ENCODE measurements at places on chromosomes 13 and 19.

DNA sequence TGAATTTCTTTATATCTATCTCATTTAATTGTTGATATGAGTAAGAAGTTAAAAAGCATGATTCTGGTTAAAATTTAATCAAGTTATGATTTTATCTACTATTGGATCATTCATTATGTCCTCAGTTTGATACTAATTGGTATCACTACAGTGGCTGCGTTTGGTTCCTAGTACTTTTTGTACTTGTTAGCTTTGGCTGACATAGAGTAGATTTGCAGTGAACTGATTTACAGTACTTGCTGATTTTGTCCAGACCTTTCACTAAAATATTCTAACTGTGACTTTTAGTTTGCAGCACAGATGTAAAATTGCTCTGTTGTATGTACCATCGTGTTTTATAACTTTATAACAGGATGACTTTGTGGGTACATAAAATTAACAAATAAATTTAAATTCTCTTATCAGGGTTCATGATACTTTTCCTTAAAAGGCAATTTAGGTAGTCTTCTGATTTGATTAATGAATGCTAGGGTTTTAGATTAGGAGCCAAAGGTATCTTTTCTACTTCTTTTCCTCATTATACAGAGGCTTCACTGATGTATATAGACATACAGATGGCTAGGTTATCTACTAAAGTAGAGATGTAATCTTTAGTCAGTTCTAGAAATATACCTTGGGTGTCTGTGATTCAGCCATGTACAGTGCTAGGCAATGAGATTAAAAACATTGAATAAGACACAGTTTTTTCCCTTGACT, 8.7 kb downstream of the UCHL3 start:
- DNase-seq: no peak

GRCh38 chr19:2355168-2356035, 4.7 kb upstream of the TMPRSS9 start:
- DNase-seq: no peak

GRCh38 chr13:58018865-58019264, 387.3 kb downstream of the PCDH17 start:
- no peak for DNase-seq

GRCh38 chr19:16365300-16365996, 40.8 kb downstream of the KLF2 start:
- peak; percentile 17 for DNase-seq

- no peak for DNase-seq
These were observed 5.1 kb downstream of the ZNF816 start for GRCh38 chr19:52957591-52957990.

DNA sequence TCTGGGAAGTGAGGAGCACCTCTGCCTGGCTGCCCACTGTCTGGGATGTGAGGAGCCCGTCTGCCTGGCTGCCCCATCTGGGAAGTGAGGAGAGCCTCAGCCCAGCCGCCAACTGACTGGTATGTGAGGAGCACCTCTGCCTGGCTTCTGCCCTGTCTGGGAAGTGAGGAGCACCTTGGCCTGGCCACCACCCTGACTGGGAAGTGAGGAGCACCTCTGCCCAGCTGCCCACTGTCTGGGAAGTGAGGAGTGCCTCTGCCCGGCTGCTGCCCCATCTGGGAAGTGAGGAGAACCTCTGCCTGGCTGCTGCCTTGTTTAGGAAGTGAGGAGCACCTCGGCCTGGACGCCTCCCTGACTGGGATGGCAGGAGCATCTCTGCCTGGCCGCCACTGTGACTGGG, 64.8 kb downstream of the ZNF708 start:
- no peak for DNase-seq

- DNase-seq: no peak
These were observed 403.9 kb downstream of the NDFIP2 start for GRCh38 chr13:79884890-79885289.

- DNase-seq: no peak
These were observed 69.1 kb upstream of the POSTN start for GRCh38 chr13:37667702-37668101.

- DNase-seq: no peak
These were observed 11.0 kb downstream of the ZSCAN18 start for GRCh38 chr19:58086825-58087710.

DNA sequence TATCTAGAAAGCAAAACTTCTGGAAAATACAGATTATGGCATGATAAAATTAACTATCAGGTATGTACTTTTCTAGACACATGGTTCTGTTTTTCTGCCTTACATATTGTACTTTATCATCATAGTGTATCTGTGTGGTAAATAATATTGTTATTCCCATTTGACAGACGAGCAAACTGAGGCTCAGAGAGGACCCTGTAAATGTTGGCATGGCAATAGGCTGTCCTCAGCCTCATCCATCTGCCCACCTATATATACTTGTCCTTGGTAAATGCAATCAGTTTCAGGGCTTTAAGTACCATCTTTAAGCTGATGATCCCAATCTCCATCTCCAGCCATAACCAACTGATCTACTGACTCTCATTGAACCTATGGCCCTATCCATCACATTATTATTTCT, 178.0 kb downstream of the DCT start:
- no peak for DNase-seq

- DNase-seq: no peak
These were observed 6.9 kb upstream of the FBXL3 start for GRCh38 chr13:77033717-77034302.

GRCh38 chr13:27789495-27790303, 2.6 kb upstream of the GSX1 start:
- no peak for DNase-seq

GRCh38 chr13:113091211-113091771, 14.3 kb upstream of the F7 start:
- peak; percentile 22 for DNase-seq

DNA sequence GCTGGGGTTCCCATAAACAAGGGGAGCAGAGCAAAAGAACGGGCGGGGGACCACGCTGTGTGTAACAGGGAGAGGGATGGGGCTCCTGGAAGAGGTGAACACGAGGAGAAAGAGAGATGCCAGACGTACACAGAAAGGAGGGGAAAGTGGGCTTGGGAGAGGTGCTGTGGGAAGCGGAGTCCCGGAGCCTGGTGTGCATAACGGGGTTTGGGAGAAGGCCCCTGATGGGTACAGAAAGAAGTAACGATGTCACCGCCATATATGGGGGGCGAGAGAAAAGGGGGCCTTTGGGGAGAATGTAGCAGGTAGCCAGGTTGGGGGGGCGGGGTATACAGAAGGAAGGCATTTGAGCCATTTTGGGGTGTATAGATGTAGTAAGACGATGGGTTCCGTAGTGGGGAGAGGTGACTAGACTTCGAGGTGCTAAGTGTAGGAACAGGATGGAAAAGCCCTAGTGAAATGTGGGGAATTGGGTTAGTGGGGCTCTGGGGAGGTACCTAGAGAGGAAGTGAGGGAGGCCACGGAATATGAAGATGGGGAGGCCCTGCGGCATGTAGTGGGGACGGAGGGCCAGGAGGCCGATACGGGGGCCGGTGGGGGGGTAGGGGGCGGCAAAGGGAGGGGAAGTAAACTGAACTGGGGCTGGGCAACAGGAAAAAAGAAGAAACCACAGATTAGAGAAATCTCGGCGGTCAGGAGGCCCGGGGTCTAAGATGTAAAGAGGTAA, 787 bp downstream of the ZNF580 start:
- peak; percentile 11 for DNase-seq

GRCh38 chr13:104170980-104171555, 1104.9 kb upstream of the SLC10A2 start:
- no peak for DNase-seq

DNA sequence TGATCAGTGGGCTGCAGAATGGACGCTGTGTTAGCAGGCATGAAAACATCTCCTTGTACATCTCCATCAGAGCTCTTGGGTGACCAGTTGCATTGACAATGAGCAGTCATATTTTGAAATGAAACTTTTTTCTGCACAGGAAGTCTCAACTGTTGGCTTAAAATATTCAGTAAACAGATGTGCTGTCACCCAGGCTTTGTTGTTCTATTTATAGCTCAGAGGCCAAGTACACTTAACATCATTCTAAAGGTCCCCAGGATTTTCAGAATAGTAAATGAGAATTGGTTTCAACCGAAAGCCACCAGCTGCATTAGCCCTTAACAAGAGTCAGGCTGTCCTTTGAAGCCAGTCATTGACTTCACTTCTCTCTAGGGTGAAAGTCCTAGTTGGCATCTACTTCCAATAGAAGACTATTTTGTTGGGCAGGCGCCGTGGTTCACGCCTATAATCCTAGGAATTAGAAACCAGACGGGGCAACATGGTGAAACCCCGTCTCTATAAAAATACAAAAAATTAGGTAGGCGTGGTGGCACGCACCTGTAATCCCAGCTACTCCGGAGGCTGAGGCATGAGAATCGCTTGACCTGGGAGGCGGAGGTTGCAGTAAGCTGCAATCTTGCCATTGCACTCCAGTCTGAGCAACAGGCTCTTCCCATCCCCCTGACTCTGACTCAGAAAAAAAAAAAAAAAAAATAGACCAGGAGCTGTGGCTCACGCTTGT, 7.9 kb upstream of the PDE4A start:
- DNase-seq: no peak

DNA sequence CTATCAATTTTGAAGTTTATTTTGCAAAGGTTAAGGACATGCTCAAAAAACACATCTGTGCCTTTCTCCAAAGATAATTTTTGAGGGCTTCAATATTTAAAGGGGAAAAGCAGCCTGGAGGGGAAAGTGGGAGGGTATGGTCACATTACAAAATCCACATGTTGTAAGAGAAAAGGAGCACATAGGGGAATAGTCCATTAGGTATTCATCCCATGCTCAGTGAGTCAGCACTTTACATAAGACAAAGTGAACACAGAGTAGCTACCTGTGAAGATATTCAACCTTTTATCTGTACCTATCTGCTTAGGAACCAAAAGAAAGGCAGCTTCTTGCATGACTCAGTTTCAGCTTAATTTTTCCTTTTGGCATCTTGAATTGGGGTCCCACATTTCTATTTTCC, 932.0 kb downstream of the SLITRK6 start:
- no peak for DNase-seq

- DNase-seq: no peak
These were observed 23.5 kb downstream of the URI1 start for GRCh38 chr19:29965492-29965891.

- no peak for DNase-seq
These were observed 31.4 kb downstream of the DNAJC3 start for GRCh38 chr13:95708391-95708774.

DNA sequence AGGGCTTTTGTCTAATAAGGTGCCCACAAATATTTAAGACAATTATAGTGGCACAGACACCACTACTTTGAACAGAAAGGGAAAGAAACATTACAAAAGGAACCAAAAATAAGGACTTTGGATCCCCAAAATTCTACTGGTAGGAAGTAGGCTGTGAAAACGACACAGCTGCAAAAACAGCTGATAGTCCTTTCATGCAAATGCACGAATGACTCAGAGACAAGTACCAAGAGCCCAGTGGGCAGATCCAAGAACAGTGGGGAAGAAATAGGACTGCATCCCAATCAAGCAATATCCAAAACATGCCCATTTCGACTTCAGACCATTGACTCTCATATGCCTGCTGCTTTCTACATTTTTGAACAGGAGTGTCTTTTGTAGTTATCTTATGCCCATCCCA, 269.4 kb upstream of the NBEA start:
- no peak for DNase-seq

DNA sequence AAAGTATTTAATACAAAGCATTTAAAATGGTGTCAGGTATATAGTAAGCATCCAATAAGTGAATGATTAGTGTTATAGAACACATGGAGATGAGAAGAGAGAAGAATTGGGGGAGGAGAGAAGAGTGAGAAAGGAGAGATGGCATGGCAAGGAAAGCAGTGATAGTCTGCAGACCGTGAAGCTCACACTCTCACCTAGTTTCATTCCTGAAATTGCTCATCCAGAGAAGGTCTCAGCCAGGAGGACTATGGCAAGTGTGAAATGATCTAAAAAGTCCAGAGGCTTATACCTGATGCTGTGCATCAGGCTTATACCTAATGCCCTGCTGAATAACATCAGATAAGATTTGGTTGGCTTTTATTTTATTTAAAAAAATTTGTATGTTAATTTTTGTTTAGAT, 351.6 kb upstream of the KLF12 start:
- DNase-seq: no peak

DNA sequence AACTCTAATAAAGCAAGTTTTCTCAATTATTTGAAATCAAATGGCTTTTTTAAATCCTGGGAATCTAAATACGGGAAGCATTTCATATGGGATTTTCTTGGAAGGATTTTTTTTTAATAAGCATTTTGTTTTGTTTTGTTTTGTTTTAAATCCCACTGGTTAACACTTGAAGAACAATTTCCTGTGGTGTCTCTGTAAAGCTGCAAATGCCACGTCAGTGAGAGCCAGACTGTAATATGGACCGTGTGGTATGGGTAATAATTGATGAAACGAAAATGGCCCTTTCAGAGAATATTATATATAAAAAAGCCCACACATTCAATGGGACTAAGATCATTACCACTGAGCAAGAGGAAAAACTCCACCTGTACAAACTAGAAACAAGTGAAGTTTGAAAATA, 33.9 kb upstream of the MIR17HG start:
- no peak for DNase-seq

- DNase-seq: no peak
These were observed 185.3 kb upstream of the MIR17HG start for GRCh38 chr13:91162180-91162579.

- DNase-seq: no peak
These were observed 47.5 kb downstream of the SPATA13 start for GRCh38 chr13:24207841-24208667.

- DNase-seq: no peak
These were observed 2.6 kb upstream of the TUBA3C start for GRCh38 chr13:19184176-19184575.

DNA sequence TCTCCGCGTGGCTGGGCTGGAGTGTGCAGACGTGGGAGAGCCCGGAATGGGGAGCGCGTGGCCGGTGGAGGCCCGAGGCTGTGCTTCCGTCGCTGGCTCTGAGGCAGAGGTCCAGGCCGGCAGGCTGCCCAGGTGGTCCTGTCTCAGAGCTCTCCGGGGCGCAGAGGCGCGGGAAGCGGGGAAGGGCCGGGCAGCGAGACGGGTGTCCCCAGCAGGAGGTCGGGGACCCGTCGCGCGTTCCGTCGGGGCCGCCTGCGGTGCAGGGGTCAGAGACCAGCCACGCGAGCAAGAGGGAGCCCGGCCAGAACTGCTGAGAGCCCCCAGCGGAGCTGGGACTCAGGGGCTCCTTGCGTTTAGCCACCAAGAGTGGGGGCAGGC, 1.3 kb upstream of the C1QTNF9 start:
- DNase-seq: peak; percentile 39

DNA sequence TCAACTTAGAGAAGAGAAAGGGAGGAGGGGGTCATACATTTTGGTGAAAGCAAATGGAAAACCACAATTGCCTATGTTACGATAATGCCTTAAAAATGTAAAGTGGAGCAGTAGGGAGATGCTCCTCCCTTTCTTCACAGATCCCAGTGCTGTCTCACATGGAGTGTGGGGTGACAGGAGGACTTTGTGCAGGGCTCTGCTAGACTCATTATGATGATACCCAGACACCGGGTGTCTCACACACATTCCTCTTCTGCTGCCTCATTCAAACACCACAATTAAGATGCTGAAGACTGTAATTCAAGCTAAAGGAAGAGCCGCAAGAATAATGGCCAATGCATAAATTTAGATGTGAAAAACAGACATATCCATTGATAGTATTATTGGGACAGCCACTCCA, 150.6 kb downstream of the LHFPL6 start:
- DNase-seq: no peak
